CD4-positive, alpha-beta T cell (primary cell): ENCODE measurements at places on chromosomes 16 and 17. TPM values are rescaled to one million over a fixed set of nuclear protein-coding genes. Genes with fewer than 3 reads are reported as not detected.
A peak's percentile ranks its signal among the peaks of the same experiment; 100 is the strongest.

DNA sequence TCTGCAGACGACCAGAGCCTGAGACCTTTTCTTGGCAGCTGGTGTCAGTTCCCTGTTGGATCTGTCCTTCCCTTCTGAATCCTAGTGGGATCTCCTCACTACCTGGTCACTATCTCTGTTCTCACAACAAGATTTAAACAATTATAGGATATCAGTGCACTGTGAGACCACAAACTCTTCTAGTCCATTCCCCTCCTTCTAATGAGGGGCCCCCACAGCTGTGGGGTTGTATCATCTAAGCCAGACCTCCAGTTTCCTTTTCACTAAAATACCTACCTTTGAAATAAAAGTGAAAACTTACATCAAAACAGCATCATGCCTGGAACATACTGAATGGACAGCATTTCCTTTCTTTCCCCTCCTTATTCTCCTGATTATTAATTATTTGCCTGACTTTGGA is 233.2 kb downstream of the PRKCA start:
- no peak for DNase-seq
- peaks cover 15% of the 10 kb centered on the region for H3K4me1 ChIP-seq
- no peaks in the 10 kb centered on the region for H3K27me3 ChIP-seq
- H3K4me3 ChIP-seq: no peak overlapping the region
- no peak overlapping the region for H3K27ac ChIP-seq

GRCh38 chr17:51662204-51663056 is 402.1 kb downstream of the UTP18 start:
- H3K4me1 ChIP-seq: no peaks in the 10 kb centered on the region
- no peak overlapping the region for H3K27ac ChIP-seq
- no peaks in the 10 kb centered on the region for H3K36me3 ChIP-seq
- no peak for DNase-seq
- peaks cover 8% of the 10 kb centered on the region for H3K27me3 ChIP-seq
- no peak overlapping the region for H3K4me3 ChIP-seq

- H3K36me3 ChIP-seq: no peaks in the 10 kb centered on the region
- no peak overlapping the region for H3K4me3 ChIP-seq
- H3K4me1 ChIP-seq: no peaks in the 10 kb centered on the region
- no peak for DNase-seq
Measured at GRCh38 chr16:88983771-88984687, 7.0 kb upstream of the CBFA2T3 start.

DNA sequence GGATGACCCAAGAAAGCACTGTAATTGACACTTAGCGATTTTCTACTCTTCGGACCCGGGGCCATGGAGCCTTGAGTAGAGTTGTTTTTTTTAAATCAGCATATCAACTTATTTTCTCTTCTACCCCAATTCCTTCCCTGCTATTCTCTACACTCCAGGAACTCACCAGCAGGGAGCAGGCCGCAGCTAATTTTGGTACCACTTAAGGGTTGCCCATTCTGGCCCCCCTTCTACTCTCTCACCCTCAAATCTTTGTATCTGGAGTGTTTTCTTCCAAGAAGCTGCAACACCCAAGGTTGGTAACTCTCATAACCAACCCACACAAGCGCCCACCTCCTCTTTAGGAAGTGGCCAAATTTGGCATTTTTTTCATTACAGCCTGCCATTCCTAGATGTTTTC is 5.5 kb upstream of the ERAL1 start:
- no peak overlapping the region for H3K27ac ChIP-seq
- no peak overlapping the region for H3K4me3 ChIP-seq
- peaks cover 4% of the 10 kb centered on the region for H3K4me1 ChIP-seq
- no peak for DNase-seq
- no peaks in the 10 kb centered on the region for H3K27me3 ChIP-seq
- H3K36me3 ChIP-seq: no peaks in the 10 kb centered on the region

DNA sequence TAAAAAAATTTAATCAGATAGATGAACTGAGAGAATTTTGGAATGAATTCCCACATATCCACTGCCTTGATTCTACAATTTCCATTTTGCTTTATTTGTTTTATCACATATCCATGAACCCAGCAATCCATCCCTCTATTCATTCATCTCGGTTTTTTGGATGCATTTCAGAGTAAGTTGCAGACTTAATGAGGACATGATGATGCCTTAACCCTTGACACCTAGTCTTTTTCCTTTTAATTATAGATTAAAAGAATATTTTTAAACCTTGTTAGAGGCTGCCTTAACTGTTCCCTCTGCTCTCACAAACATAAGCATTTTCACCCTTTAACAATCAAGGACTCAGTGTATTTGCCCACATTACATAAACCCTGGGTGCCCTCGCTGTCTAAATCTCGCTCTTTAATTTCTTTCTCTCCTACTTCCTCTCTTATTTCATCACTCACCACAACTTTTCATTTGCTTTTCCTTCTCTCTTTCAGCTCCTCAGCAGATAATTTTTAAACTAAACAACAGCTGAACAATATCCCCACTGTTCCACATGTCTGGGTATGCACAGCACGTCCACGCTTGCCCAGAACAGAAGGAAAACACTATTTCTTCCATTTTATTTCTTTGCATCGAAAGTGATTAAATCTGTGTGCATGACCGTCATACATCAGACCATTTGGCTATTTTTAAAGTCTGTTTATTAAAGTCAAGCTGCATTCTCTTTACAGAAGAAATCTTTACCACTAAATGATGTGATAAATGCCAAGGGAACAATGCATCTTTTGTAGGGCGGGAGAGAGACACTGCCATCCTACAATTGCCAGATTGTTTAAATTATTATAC is 39.9 kb downstream of the IQCK start:
- no peak overlapping the region for H3K27ac ChIP-seq
- no peaks in the 10 kb centered on the region for H3K27me3 ChIP-seq
- H3K4me1 ChIP-seq: no peaks in the 10 kb centered on the region
- DNase-seq: no peak
- H3K4me3 ChIP-seq: no peak overlapping the region
- H3K36me3 ChIP-seq: no peaks in the 10 kb centered on the region

DNA sequence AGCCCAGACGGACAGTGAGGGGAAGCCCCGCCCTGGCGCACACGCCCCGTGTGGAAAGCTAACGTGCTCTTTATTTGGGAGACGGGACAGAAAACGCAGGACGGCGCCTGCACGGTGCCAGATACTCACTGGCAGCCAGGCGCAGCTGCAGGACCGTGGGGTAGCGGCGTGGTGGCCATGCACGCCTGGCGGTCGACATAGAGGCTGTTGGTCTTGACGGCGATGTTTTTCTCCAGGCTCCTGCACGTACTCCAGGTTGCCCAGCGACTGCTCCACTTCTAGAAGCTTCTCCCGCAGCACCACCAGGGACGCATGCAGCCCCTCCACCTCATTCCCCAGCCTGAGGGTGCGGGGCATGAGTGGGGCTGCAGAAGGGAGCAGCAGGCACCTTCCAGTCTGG is 5.1 kb upstream of the C1QTNF8 start:
- H3K27me3 ChIP-seq: peaks cover 18% of the 10 kb centered on the region
- no peak overlapping the region for H3K27ac ChIP-seq
- H3K4me3 ChIP-seq: no peak overlapping the region
- peaks cover 9% of the 10 kb centered on the region for H3K4me1 ChIP-seq

- H3K4me1 ChIP-seq: no peaks in the 10 kb centered on the region
- no peaks in the 10 kb centered on the region for H3K36me3 ChIP-seq
- no peak overlapping the region for H3K4me3 ChIP-seq
- DNase-seq: peak; percentile 18
Measured at GRCh38 chr16:14405611-14406537, 224.2 kb downstream of the PARN start.

DNA sequence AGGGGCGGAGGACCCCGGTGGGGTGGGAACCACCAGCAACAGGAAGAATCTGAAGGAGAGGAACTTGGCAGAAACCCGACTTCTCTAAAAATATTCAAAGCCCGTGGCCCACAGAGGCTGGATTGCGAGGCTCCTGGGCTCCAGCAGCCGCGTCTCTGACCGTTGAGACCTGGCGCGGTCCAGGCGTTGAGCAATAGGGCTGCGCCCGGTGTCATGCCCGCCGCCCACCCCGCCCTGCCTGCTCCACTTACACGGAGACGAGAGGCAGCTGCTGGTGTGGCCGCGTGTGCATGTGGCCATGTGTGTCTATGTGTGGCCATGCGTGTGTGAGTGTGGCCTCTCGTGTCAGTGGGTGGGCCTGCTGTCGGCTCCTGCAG is 83.6 kb downstream of the IRF8 start:
- DNase-seq: peak; percentile 28
- H3K27ac ChIP-seq: no peak overlapping the region
- no peak overlapping the region for H3K4me3 ChIP-seq
- no peaks in the 10 kb centered on the region for H3K36me3 ChIP-seq

DNA sequence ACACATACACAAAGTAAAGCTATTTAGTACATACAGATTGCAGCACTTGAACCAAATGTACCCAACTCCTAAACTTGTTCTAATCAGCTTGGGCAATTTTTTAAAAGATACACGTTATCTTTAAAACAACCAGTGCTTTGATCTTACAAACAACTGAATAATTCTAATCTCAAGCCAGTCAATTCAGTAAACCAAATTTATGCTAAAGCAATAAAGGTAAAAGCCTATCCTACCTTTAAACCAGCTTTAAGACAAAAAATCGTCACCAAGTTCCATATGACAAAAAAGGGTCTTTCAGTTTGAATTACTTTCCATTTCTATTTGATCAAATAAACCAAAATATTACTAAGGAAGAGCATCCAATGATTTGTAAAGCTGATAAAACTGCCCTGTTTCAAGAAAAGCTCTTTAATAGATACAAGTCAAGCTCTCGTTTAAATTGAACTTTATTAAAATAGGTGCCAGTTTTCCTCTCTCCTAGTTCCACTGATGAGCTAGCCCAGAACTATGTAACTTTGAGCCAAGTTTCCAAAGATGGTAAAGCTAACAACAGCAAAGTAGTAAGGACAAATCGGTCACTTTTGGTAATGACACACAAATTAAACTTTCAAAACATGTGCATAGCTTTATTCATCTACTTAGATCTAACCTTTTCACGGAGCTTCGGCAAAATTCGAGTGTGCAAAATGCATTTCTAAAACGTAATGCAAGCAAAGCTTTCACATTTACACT is 10.2 kb downstream of the CRYBA1 start:
- H3K4me3 ChIP-seq: no peak overlapping the region
- H3K27ac ChIP-seq: no peak overlapping the region
- H3K36me3 ChIP-seq: peaks cover 44% of the 10 kb centered on the region
- no peaks in the 10 kb centered on the region for H3K4me1 ChIP-seq

GRCh38 chr16:58198022-58198683 is at the start of gene CSNK2A2:
TSS of gene CSNK2A2 (minus strand) at chr16:58198106. CDS start at chr16:58197736, 370 bp downstream.
- peaks cover 27% of the 10 kb centered on the region for H3K36me3 ChIP-seq
- H3K4me1 ChIP-seq: peaks cover 19% of the 10 kb centered on the region
- no peak within 1 kb of the TSS for H3K27ac ChIP-seq
- DNase-seq: peak; percentile 66
- H3K27me3 ChIP-seq: peaks cover 5% of the 10 kb centered on the region

GRCh38 chr17:14605267-14605599 is 304.4 kb downstream of the HS3ST3B1 start:
- no peak for DNase-seq
- no peak overlapping the region for H3K4me3 ChIP-seq
- no peaks in the 10 kb centered on the region for H3K36me3 ChIP-seq
- peaks cover 5% of the 10 kb centered on the region for H3K4me1 ChIP-seq
- no peaks in the 10 kb centered on the region for H3K27me3 ChIP-seq

DNA sequence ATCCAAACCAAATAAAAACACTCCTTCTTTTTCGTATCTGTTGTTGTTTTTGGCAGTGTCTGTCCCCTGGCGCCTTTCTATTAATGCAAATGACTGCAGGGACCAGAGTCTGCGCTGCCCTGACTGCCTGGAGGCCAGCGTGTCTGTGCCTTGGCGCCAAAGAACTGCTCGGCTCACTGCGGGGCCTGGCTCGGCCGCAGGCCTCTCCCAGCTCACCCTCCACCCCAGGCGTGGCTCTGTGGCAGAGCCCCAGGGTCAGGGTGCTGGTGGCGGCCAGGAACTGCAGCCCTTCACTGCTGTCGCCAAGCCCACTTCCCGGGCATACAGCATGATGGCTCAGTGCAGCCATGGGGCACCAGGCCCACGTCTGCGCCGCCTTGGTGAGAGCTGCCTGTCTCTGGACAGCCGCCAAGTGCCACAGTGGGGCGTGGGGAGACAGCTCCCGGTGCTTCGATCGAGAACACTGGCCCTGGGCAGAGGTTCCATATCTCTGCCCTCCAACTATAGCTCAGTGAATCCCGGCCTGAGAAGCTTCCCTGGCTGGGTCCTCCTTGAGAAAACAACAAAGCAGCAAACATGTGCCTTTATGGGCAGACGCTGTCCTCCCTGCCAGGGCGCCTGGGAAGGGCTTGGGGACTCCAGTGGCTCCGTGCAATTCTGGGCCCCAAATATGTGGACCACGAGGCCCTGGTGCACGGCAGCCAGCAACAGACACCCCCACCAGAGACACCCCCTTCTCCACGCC is 11.1 kb downstream of the CANT1 start:
- no peak overlapping the region for H3K27ac ChIP-seq
- DNase-seq: no peak
- no peak overlapping the region for H3K4me3 ChIP-seq
- H3K4me1 ChIP-seq: peaks cover 2% of the 10 kb centered on the region
- peaks cover 70% of the 10 kb centered on the region for H3K36me3 ChIP-seq
- H3K27me3 ChIP-seq: no peaks in the 10 kb centered on the region

DNA sequence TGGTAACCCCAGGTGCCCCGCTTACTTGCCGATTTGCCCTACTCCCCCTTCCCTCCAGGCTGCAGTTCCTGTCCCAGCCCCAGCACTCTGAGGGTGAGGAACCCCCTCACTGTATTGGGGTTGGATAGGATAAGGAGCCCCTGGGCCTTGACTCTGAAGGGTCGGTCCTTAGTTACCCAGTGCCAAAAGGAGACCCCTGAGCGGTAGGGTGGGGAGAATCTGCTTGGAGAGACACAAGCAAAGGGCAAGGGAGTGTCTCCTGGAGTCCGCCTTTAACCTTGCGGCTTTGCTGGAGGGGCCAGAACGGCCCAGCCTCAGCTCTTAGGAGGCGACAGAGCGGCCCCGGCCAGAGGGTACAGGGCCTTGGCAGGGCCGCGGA is 13.0 kb downstream of the CARD14 start:
- H3K4me1 ChIP-seq: no peaks in the 10 kb centered on the region
- no peaks in the 10 kb centered on the region for H3K36me3 ChIP-seq
- no peak overlapping the region for H3K4me3 ChIP-seq
- H3K27ac ChIP-seq: no peak overlapping the region

DNA sequence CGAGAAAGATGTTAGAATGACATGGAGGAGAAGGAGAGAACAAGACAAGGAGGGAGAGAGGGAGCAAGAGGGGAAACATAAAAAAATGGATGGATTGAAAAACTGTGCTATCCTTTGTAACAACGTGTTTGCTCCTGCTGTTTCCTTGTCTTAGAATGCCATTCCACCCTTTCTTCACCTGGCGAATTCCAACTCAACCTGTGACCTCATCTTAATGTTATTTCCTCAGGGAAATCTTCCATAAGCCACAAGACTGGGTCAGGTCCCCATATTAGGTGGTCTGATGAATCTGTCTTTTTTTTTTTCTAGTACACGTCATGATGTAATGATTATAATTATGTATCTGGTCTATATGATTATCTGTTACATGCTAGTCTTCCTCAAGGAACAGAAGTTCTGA is 195.0 kb upstream of the MAF start:
- H3K4me1 ChIP-seq: no peaks in the 10 kb centered on the region
- no peaks in the 10 kb centered on the region for H3K27me3 ChIP-seq
- no peak for DNase-seq
- H3K4me3 ChIP-seq: no peak overlapping the region
- no peaks in the 10 kb centered on the region for H3K36me3 ChIP-seq

Gene MMP28
- 6.7 TPM for total RNA-seq

Gene NUPR1
- not detected for total RNA-seq

Gene SLC6A4
- total RNA-seq: not detected

Gene LRRC37B
- total RNA-seq: 68.8 TPM

Gene COG1
- total RNA-seq: 83.0 TPM

Gene CDH8
- not detected for total RNA-seq

Gene NPIPA8
- 46.8 TPM for total RNA-seq

Gene SLC35G6
- 0.17 TPM for total RNA-seq

Gene ERN2
- not detected for total RNA-seq

Gene ZG16B
- total RNA-seq: not detected

Gene TBX21
- 12.3 TPM for total RNA-seq
